ENCODE measurements at places on chromosomes 11 and 22.

DNA sequence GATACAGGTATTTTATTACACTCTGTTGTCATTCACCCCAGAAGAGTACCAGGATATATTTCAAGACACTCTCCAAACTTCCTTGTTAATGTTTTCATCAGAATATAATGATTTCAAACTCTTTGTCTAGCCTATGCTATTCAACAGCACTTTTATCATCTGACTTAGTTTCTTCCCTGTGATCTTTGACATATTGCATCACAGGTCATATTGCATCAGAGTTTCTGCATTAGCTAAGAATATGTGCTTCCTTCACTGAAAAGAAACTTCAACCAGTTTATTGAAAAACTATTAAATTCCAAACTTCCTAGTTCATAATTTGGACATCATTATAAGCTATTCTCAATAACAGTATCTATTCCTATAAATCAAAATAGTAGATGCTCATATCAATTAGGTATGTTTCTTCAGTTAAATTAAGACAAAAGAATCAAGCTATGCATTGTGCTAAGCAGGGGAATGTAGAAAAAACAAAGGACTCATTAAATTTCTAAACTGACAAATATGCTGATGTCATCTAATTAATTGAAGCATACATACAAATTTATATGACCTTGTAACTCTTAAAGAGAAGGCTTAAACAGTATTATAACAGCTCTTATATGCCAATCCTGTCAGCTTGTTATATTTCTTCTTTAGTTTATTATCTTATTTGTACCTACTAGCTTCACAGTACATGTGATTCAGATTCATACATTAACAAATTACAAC lies 361.8 kb upstream of the LUZP2 start:
- no peak for DNase-seq

- no peak for DNase-seq
Measured at GRCh38 chr11:19936461-19936860, 223.8 kb downstream of the DBX1 start.

DNA sequence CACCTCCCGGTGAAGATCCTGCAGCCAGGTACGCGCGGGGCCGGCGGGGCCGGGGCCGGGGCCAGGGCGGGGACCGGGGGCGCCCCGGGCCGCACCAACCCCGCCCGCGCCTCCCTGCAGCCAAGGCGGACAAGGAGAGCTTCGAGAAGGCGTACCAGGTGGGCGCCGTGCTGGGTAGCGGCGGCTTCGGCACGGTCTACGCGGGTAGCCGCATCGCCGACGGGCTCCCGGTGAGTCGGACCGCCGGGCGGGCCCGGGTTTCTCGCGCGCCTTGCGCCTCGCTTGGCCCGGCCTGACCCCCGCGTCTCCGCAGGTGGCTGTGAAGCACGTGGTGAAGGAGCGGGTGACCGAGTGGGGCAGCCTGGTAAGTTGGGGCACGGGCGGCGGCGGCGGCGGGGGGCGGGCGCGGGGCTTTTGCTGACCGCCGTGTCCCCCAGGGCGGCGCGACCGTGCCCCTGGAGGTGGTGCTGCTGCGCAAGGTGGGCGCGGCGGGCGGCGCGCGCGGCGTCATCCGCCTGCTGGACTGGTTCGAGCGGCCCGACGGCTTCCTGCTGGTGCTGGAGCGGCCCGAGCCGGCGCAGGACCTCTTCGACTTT lies 531 bp downstream of the PIM3 start:
- no peak for DNase-seq

- DNase-seq = no peak
Measured at GRCh38 chr11:70834277-70834940, 418.0 kb downstream of the SHANK2 start.

- DNase-seq = no peak
Measured at GRCh38 chr11:93525601-93526345, 17.4 kb downstream of the SMCO4 start.

DNA sequence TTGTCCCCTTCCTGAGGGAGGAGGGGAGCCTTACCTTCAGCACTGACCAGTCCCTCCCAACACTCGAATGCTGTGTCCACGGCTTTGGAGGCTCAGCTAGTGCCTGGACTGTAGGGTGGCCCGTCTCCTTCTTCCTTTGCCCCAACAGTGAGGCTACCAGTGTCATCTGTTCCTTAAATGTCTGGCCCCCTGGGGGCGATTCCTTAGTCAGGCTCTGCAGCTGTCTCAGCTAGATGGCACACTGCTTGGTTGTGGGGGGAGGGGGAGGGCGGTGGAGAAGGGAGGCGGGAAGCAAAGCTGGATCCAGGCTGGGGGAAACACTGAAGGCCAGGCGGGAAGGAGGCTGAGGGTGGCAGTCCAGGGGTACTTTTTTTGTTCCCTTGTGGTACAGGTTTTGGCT lies at the start of gene IGSF22:
Gene IGSF22, minus strand, starts transcription at position 149 of the 400 bp plus-strand sequence. CDS start 1,952 bp downstream, outside the sequence.
- DNase-seq = no peak

DNA sequence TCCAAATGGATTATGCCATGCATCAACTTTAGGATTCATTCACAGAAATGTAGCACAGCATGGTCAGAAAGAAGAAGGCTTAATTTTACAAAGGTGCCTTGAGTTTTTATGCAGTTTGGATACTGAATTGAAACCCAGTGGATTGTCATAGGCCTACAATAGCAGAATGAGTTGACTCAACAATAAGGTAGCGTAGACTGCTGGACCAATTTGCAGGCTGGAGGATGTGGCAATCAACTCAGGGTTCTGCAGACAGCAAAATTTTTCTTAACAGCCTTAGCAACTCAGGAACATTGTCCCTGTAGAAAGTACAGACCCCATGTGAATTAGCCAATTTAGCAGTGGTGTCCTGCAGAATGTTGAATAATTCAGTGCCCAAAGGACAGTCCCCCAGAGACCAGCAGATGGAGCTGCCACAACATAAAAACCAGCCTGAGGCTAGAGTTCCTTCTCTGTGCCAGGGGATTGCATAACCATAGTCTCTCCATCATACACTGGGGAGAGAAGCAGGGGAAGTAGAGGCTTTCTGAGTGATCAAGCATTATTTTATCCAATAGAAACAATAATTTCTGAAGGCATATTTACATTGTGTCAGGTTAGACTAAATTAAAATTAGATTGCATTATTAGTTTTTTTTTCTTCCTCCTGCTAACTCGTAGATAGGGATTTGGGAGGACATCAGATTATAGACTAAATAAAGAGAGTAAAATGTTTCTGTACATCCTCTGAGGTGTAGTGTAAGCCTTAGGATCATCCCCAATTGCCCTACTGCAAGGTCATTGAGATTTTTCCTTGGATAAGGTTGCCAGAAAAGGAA lies 20.3 kb upstream of the MRPL17 start:
- DNase-seq = peak; percentile 95

GRCh38 chr22:43878079-43878795 lies 13.6 kb downstream of the PNPLA5 start:
- no peak for DNase-seq

GRCh38 chr11:65298131-65298535 lies 16.5 kb upstream of the CDC42EP2 start:
- no peak for DNase-seq

DNA sequence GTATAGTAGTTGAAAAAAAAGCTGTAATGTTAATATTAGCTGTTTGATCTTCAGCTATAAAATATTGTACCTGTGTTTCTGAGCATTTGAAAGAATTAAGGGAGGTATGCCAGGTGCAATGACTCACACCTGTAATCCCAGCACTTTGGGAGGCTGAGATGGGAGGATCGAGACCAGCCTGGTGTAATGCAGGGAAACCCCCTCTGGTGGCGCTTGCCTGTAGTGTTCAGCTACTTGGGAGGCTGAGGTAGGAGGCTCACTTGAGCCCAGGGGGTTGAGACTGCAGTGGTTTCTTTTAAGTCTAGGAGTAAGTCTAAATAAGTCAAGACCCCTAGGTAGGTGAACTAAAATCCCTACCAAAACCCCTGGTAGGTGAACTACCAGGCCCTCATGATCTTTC lies 37.1 kb downstream of the TAF1D start:
- DNase-seq = no peak

GRCh38 chr11:57974848-57975601 lies 48.7 kb upstream of the OR9Q1 start:
- no peak for DNase-seq

DNA sequence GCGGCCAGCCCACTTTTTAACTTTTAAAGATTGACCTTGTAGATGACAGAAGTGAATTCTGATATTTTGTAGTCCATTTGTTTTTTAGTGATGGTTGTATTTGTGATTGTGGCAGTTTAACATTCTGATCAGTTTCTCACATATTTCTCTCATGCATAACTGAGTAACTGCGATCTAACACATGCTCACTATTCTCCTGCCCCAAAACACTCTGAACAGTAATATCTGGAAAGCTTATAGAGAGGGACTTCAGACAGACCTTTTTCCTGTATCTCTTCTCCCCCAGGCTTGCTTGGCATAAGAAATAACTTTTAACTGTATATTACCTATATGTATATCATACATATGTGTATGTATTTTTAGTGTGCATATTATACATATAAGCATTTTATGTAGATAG lies 37.3 kb upstream of the MYO18B start:
- DNase-seq = no peak

DNA sequence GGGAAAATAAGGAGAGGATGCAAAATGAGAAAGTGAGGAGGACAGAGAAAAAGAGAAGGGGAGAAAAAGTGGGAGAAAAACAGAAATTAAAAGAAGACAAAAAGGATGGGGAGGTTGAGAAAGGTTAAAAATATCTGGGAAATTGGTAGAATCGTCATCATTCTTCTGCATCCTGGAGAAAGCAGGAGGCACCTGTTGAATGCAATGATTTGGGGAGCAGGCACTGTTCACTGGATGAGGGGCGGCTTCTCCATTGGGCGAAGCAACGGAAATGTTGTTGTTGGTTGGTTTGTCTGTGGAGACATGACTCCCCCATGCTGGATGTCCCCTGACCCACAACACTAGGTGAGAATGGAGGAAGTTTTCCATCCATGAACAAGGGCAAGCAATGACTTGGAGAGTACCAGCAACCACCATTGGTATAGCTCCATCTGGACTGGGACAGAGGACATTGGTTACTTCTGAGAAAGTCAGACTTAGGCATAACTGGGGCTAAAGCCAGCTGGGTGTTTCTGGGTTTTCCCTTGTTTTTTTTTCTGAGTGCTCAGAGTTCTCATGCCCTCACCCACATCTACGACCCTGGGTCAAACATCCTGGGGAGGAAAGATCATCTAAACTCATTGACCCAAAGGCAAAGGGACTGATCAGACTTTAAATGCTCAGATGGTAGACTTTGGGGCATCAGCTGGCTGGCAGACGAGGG lies 11.9 kb upstream of the CD44 start:
- no peak for DNase-seq

DNA sequence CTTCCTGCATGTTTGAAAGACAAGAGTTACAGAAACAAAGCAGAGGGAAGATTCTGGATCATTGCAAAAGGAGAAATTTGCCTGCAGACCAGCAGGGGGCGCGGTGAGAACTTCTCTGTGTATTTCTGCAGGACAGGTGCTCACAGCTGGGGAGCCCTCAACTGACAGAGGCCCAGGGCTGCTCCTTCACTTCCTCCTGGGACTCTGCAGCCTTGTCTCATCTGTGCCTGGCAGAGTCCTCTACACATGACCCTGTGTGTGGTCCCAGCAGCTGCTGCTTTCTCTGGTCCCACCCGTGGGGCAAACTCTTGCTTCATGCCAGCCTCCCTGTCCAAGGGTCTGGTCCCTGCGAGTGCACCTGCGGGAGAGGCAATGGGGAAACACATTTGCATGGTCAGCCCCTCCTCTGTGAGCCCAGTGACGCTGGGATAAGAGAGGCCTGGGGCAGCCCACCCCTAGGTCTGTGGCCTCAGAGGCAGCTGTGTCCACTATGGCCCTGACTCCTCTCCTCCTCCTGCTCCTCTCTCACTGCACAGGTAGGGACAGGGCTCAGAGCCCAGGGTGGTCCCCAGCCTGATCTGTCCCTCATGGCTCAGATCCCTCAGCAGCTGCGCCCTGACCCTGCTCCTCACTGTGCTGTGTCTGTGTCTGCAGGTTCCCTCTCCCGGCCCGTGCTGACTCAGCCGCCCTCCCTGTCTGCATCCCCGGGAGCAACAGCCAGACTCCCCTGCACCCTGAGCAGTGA lies 43.2 kb upstream of the VPREB1 start:
- no peak for DNase-seq

GRCh38 chr11:17686231-17686980 lies 33.0 kb upstream of the MYOD1 start:
- DNase-seq = no peak

DNA sequence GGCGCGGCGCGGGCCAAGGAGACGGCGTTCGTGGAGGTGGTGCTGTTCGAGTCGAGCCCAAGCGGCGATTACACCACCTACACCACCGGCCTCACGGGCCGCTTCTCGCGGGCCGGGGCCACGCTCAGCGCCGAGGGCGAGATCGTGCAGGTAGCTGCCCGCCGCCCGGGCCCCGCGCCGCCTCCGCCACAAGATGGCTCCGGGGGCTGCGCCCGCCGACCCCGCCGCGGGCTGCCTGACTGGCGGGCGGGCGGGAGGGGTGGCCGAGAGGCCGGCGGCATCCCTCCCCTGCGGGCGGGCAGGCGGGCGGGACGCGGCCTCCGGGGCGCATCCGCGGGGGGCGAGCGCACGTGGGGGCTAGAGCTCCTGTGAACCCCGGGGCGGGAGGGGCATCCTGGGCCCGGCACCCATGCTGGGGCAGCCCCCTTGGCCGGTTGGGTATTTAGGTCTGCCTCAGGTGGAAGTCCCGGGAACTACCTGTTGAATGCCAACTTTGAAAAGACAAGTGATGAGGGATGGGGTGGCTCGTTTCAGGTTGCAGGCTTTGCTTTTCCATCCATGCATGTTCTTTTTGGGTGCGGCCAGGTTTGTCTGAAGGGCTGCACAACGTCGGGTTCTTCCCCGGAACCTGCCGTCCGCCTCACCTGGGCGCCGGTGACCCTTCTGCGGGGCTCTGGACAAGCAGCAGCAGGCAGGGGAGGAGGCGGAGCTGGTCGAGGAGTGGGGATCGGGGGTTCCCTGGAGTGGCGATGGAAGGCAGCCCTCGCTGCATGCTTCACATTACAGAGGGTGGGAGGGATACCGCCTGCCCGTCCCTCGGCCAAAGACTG lies 760 bp downstream of the ZNRF3 start:
- DNase-seq = no peak

GRCh38 chr11:116948391-116948790 lies 111.0 kb upstream of the APOA1 start:
- peak; percentile 57 for DNase-seq

DNA sequence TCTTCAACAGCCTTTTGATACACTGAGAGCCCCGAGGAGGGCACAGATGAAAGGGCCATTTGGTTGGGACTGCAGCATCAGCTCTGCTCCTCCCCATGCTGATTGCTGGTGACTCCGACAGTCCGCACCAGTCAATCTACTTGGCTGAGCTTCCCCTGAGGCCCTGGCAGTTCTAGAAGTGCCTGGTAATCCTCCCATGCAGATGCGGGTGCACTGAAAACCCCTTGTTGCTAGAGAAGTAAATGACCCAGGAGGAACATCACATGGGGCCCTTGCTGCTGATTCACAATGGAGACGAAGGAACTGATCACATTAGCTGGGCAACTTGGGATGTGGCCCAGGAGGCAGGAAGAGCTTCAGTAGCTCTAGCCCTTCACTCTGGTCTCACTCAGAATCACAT lies 35.2 kb upstream of the RIC3 start:
- no peak for DNase-seq

- DNase-seq = no peak
Measured at GRCh38 chr11:16861862-16862261, 123.4 kb downstream of the C11orf58 start.
